ENCODE measurements at places on chromosomes 5 and 9.

DNA sequence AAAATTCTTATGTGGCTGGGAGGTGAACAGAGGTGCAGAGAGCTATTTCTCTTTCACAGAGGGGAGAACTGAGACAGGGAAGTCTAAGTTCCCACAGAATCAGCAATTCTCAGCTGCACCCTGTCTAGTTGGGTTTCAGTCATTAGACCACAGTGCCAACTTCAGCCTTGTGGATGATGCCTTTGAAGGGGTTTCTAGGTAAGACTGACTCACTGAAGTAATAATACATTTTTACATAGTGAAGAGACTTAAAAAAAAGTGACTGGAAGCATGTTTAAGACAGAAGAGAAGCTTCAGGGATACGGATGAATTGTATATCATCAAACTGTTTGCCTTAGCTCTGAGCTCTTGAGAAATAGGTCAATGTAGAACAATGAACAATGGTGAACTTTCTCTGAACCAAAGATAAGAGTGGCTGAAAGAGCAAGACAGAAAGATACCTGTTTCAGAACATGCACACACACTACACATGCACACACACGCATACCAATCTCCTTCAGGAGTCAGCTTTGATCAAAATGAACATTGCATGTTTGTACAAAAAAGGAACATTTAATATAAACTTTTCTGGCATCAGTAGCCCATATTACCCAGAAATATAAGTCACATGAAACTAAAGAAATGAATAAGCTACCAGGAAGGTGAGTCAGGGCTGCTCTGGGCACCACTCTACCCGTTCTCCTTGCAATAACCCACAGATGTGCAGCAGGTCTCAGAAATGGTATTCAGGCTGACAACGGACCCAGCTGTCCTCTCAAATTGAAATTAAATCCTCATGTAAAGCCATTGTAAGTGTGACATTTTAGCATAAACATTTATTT is 12.6 kb upstream of the FYB1 start:
- no peak for DNase-seq

GRCh38 chr9:119092125-119092524 is 277.1 kb downstream of the BRINP1 start:
- no peak for DNase-seq

DNA sequence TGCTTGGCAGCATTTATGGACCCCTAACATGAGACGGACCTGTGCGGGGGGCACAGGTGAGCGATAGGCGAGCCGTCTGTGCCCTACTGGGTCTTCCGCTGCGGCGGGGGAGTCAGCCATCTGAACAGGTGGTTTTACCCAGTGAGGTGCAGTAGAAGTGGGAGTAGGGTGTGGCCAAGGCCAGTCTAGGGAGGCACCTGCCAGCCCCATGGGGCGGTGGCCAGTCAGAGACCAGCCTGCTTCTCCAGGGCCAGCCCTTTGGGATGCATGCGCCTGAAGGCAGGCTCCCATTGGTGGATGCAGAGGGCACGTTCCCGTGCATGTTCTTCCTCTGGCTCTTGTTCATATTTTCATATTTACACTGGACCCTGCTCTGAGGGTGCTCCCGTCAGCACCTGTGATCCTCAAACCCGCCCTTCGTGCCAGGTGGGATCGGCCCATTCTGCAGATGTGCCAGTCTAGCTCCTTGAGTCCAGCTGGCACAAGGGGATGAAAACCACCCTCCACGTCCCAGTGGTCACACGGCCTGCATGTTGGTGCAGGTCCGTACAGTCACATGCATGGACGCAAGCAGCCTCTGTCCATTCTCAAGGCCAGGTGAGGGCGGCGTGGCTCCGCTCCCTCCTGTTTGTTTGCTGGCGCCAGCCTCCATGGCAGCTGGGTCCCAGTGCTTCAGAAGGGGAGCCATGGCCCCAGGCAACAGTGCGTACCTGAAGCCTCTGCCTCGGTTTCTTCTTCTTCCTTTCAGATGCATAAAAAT is 9.0 kb downstream of the COL5A1 start:
- no peak for DNase-seq

DNA sequence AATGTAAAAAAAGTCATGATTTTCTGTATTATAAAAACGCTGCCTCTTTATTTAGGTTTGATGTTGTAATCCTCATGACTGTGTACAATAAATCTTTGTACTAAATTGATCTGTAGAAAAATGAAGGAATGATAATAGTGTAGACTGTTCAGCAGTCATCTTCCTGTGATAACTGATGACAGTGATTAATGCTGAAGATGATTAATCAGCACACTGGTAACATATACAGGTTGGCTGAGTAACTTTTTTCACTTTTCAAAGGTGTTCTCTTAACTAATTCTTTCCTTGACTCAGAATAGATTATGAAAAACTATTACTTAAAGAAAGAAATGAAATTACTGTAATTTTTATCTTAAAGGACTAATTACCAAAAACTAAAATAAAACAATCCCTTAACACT is 122.5 kb downstream of the RFX3 start:
- DNase-seq = no peak

DNA sequence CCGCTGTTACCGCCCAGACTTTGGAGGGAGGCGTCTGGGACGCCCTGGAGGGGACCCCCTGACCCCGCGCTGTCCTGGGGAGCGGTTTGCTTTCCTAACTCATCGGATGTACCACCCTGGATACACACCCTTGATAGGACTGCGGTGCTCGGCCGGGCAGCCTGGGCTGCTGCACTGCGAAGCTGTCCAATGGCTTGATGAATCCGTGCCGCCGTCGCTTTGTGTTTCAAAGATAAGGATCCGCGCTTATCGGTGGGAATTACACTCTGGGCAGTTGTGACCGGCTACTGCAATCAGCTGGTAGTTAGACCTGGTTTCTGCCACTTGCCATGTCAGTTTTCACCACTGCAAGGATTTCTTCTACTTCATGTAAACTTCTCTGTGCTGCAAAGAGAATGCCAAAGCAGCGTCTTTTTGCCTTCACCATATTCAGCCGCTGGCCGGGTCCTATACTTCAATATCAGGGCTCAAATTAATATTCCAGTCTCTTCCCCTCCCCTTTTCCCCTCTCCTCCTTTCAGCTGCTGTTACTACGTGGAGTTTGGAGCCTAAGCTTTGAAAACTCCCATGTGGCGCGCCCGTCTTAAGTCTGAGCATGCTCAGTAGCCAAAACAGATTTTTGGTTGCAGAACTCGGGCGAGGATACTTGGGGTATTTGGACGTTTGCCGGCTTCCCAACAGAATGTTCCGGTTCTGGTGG is 727 bp downstream of the SMAD5 start:
- DNase-seq = peak; percentile 1
